AML-193 (cell line): ENCODE measurements at places on chromosomes 4 and X.

DNA sequence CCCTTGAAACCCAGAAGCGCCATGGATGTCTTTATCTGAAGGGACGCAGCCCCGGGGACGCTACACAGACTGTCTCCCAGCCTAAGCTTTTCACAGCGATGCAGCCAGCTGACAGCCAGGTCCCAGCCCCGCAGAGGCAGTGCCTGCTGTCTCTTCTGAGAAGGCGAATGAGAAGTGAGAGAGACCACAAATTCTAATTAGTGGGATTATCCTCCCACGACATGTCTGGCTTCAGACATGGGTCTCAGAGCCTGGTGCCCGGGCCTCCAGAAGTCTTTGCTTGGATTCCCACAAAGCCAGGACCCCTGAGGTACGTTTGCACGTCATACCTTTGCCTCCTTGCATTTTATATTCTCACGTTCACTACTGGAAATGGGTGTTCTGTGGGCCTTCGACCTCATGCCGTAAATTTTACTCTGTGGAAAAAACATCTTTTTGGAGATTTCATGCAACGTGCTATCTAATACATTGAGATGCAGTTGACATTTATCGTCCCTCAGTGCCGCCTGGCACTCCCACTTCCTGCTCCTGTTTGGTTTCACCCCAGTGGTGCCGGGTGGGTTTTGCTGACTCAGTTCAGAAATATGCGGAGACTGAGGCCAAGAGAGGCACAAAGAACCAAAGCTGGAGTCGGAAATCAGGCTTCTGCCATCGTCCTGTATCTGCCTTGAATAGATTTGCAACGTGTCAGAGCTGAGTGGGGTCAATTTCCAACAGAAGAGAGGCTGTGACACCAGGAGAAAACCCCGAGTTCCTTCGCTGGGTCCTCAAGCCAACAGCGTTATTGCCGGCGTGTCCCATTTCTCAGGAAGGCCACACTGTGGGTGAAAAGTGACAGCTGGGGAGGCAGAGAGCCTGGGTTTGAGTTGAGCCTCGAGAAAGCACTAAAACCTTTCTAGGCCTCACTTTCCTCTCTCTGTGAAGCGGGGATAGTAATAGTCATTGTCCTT lies 114.4 kb downstream of the STK32B start:
- DNase-seq: no peak

DNA sequence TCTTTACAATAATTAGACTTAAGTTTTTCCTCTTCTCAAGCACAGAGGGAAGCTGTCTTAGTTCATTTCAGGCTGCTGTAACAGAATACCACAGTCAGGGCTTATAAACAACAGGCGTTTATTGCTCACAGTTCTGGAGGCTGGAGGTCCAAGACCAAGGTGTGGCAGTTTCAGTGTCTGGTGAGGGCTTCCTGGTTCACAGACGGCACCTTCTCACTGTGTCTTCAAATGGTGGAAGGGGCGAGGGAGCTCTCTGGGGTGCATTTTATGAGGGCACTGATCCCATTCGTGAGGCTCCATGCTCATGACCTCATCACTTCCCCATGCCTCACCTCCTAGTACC lies 115.7 kb upstream of the MXRA5 start:
- no peak for DNase-seq

GRCh38 chr4:151908201-151908600 lies 147.4 kb upstream of the GATB start:
- no peak for DNase-seq

GRCh38 chr4:75180790-75181776 lies 248.2 kb downstream of the PARM1 start:
- no peak for DNase-seq

DNA sequence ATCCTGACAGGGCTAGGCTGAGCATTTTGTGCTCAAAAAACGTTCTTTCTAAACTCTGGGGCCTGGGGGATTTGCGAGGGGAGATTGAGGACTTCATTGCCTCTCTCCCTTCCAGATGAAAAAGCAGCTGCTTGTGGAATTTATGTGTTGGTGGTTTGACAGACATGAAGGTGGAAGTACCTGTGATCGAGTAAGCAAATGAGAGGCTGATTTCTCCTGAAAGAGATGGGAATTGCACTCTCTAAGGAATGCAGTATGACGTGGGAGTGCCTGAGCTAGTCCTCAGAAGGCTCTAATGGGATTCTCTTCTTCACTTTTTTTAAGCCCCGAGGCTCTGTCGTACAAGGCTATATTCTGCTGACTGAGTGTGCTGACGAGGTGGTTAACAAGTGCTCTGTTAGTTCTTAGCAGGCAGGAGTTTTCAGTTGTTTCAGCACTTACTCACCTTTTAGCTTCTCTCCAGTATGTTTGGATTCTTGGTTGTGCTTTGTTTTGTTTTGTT lies 426.8 kb upstream of the CNKSR2 start:
- no peak for DNase-seq

GRCh38 chr4:122512430-122512829 lies 55.9 kb upstream of the IL2 start:
- no peak for DNase-seq

DNA sequence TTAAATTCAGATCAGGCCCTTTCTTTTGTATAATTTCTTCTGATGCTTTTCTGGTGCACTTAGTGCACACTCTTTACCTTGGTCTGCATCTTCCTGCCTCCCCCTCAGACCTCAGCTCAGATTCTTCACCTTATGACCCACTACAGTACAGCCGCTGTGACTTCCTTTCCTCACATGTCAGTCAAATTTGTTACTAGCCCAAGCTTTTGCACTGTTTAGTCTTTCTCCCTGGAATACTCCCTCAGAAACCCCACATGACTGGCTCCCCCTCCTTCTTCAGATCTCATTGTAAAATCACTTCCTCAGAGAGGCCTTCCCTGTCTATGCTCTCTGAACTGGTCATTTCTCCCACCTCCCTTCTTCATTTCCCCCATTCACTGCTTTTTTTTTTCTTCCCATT lies 132.9 kb downstream of the FRAS1 start:
- DNase-seq: no peak

DNA sequence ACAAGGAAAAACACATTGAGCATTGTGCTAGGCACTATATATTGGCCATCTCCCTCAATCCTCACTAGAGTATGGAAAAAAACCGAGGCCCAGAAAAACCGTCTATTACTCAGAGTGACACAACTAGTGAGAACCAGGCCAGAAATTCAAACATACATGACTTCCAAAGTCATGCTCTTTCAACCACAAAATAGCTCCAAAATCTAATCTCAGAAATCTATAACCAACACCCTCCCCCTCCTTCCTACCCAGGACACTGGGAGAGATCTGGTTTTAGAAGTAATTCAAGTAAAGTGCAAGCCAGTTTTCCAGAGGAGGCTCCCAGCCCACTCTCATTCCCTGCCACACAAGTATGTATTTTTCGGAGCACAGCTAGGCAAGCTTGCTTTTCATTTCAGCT lies 7.6 kb downstream of the HS3ST1 start:
- DNase-seq: no peak

DNA sequence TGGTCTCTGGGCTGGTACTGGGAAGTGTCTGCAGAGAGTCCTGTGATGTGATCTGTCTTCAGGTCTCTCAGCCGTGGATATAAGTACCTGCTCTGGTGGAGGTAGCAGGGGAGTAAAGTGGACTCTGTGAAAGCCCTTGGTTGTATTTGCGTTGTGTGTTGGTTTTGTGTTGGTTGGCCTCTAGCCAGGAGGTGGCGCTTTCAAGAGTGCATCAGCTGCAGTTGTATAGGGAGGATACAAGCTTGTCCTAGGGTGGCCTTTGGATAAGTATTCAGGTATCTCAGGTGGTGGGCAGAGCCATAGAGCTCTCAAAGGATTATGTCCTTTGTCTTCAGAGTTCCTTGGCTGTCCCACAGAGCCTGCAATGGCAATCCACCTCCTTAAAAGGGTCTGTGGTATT lies 111.6 kb downstream of the MAGEB17 start:
- no peak for DNase-seq

DNA sequence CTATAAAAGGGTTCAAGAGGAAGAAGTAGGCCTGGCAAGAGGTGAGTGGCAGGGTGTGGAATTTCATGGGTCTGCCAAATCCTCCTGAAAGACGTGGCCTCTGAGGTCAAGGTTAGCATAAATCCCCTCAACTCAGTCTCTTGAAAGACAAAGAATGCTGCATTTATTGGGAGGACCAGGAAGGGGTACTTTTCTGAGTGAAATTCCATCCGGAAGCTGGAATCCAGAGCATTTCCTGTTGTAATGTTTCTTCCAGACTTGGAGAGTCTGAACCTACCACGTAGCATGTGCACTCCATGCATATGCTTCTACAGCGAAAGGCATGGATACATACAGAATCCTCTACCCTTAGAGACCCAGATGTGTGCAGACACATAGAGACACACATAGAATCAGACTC lies 13.4 kb upstream of the FGD1 start:
- no peak for DNase-seq

DNA sequence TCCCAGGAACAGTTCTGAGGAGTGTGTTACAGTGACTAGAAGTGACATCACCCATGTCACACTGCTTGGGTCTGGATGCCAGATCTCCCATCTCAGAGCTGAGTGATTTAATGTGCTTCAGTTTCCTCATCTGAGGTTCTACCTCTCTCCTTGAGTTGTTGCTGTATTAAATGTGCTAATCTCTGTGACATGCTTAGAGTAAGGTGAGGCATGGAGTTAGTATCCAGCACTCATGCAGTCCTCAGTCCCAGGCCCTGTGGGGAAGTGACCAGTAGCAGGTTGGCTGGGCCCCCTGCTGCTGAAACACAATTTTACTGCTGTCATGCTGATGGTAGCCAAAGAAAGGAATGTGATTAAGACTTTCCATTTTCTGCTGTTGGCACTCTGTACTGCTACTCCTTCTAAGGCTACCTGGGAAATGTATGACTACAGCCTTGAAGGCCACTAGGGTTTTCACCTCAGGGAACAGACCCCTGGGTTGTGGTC lies 639.6 kb downstream of the MID1IP1 start:
- no peak for DNase-seq

DNA sequence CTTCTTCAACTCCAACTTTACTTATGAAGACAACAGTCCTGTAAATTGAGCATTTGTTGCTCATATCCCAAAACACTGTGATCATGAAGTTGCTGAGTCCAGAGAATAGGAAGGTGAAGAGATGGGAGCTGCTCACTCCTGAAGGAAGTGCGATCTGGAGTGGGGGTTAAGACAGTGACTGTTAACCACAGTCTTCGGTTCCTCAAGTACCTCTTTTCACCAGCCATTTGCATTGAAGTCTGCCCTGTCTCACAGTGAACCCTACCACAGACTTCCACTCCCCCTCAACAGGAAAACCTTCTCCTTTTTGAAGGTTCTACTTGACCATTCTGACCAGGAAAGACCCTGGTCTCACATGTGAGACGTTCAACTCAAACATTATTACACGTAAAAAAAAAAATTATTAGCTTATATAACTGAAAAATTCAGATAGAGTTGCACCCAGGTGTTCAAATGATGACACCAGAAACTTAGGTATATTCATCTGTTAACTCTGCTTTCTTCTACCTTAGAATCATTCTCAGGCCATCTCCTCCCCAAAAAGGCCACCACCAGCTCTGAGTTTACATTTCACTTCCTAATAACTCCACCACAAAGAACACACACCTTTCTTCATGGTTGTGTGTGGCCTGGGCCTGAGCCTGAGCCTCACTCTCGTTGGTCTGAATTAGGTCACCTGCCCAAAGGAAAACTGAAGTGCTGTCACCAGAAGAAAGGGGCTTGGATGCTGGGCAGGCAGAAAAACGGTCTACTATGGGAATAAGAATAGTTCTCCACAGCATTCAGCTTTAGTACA lies 199.2 kb downstream of the DCTD start:
- no peak for DNase-seq

DNA sequence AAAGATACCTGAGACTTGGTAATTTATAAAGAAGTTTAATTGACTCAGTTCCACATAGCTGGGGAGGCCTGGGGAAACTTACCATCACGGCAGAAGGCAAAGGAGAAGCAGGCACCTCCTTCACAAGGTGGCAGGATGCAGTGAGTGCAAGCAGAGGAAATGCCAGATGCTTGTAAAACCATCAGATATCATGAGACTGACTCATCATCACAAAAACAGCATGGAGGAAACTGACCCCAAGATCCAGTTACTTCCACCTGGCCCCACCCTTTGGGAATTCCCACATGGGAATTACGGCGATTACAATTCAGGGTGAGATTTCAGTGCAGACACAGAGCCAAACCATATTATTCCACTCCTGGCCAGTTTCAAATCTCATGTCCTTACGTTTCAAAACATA lies 514.7 kb upstream of the SPANXN1 start:
- no peak for DNase-seq

DNA sequence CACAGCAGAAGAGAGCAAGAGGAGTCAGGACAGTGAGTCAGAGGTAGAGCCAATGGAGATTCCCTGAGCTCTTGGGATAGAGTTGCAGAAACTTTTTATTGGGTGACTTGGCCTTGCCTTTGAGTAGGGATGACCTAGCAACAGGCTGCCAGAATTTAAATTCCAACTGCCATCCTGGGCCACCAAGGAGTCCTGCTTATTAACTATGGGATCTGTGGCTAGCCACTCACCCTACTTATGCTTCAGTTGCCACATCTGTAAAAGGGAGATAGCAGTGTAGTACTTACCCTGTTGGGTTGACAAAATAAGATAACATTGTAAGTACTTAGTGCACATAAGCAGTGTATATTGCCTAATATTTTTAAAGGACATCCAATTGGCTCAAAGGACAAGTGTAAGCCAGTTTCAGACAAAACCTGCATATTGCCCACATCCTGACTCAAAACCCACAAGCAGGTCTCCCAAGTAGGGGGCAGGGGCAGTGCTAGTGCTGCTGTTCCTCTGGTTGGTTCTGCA lies 43.5 kb upstream of the TMEM164 start:
- peak; percentile 33 for DNase-seq

- no peak for DNase-seq
These were observed 180.8 kb upstream of the ANXA3 start for GRCh38 chr4:78370631-78371372.
